NCI-H1417 treated with DMSO at 0.1 percent for 48 hours (cell line): ENCODE measurements at places on chromosomes 11 and 22.

DNA sequence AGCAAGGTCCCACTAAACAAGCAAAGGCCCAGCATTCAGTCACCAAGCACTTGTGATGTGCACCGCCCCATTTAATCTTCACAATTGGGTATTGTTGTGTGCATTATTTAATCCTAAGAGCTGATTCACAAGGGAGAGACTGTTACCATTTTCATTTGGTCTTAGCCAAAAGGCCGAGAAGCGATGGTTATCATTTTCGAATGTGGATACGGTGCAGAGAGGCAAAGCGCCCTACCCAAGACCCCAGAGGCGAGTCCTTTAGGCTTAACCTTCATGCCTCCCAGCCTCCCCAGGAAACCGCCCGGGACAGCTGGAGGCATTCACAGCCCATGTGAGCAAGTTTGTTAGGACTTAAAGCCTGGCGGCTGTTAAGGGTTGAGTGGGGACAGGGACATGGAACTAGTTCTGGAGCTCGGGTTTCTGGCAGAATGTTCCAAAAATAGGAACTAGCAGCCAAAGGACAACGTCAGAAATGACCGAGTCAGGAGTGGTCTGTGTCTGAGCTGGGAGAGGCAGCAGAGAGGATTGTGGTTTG is 13.0 kb upstream of the UPK3A start:
- DNase-seq = no peak

GRCh38 chr22:24582056-24582814 is 10.6 kb downstream of the LRRC75B start:
- no peak for DNase-seq

GRCh38 chr22:20514658-20515406 is 7.4 kb downstream of the MED15 start:
- no peak for DNase-seq

GRCh38 chr22:36461665-36462649 is 19.5 kb downstream of the TXN2 start:
- no peak for DNase-seq

- no peak for DNase-seq
Measured at GRCh38 chr22:26050079-26050478, 119.2 kb upstream of the SEZ6L start.

- DNase-seq = no peak
Measured at GRCh38 chr11:65410936-65411680, 11.5 kb upstream of the NEAT1 start.

- DNase-seq = no peak
Measured at GRCh38 chr11:65516135-65516968, 8.5 kb upstream of the SCYL1 start.

DNA sequence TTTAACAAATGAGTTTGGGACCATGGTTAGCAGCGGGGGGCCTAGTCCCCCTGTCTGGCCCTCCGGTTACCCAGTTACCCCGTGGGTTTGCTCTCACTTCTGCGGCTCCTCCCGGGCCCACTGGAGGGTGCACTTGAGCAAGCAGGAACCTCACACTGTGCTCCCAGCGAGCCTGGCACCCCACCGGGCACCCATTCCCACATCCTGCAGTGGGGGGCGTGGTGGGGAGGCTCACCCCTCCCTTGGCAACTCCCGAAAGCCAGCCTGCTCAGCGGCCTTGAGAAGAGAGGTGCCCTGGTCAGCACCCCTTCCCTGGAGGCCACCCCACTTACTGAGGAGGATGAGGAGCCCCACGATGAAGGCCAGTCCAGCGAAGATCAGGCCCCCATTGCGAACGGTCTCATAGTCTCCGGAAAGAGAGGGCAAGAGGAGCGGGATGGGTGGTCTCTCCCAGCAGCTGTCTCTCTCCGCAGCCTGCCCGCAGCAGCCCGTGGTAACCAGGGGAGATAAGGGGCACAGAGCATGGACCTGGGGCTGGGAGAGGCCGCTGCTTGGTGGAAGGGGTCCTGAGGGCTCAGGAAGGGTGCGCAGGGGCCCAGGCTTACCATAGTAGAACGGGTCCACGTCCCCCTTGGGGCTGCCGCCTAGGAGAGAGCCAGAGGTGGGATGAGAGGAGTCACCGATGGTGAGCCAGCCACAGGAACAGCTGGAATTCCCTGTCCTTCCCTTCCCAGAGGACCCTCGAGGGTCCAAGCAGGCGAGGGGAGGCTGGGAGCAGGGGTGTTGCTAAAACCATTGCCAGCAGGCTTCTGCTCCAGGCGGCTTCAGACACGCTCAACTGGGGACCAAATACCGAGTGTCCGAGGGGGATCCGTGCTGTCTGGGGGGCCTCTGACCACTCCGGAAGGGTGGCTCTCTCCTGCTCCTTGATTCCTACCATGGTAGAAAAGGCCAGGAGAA is 2.2 kb downstream of the FXYD2 start:
- DNase-seq = no peak

DNA sequence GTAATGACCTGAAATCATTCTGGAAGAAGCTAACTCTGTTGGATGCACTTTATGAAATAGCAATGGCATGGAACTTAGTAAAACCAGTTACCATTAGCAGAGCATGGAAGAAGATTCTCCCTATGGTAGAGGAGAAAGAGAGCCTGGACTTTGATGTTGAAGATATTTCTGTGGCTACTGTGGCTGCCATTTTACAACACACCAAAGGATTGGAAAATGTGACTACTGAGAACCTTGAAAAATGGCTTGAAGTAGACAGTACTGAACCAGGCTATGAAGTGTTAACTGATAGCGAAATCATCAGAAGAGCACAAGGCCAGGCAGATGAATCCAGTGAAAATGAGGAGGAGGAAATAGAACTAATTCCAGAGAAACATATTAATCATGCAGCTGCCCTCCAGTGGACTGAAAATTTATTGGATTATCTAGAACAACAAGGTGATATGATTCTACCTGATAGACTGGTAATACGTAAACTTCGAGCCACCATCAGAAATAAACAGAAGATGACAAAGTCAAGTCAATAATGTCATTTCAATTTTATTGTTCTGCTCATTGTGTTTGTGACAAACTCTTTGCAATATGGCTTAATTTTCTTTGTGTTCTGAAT is 2.0 kb downstream of the JRKL start:
- DNase-seq = no peak

DNA sequence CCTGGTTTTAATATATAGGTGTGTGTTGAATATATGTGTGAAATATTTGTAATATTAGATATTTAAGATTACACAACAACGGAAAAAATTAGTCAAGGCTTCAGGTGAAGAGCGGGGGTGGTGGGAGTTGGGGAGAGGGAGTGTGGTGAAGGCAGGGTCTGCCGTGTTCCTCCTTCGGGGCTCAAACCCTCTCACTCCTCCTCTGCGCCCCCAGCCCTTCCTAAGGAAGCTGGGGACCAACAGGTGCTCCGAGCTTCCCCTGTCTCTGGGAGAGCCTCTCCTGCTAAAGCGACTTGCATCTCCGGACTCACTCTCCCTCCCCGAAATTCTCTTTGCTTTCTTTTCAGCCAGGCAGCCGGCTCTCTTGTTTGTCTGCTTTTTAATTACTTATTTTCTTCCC is 960 bp upstream of the CADM1 start:
- DNase-seq = no peak

DNA sequence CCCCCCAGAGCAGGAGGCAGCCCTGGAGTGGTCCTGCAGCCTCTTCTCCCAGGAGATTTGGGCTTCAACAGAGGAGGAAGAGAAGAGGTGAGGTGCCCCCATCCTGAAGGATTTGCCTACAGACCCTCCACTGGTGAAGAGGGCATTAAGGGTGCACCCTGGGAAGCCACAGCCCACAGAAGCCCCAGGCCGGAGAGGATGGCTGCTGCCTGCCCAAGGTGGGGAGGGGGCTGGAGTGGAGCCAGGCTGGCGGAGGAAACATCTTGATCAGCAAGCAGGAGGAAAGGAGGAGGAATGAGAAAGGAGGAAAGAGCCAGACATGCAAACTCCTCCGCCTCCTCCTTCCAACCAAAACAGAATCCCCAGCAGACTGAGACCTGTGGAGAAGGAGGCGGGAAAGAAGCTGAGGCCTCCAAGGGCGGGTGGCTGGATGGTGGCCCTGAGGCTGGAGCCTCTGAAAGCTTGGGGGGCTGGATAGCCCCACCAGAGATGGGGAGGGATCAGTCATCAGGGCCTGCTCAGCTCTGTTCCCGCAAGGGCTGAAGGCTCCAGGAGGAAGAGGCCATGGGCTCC is 31.3 kb downstream of the ARRB1 start:
- no peak for DNase-seq

- DNase-seq = no peak
Measured at GRCh38 chr11:78825591-78826020, 250.9 kb upstream of the NARS2 start.

GRCh38 chr11:113137713-113138529 is 176.5 kb upstream of the TTC12 start:
- DNase-seq = peak; percentile 33

DNA sequence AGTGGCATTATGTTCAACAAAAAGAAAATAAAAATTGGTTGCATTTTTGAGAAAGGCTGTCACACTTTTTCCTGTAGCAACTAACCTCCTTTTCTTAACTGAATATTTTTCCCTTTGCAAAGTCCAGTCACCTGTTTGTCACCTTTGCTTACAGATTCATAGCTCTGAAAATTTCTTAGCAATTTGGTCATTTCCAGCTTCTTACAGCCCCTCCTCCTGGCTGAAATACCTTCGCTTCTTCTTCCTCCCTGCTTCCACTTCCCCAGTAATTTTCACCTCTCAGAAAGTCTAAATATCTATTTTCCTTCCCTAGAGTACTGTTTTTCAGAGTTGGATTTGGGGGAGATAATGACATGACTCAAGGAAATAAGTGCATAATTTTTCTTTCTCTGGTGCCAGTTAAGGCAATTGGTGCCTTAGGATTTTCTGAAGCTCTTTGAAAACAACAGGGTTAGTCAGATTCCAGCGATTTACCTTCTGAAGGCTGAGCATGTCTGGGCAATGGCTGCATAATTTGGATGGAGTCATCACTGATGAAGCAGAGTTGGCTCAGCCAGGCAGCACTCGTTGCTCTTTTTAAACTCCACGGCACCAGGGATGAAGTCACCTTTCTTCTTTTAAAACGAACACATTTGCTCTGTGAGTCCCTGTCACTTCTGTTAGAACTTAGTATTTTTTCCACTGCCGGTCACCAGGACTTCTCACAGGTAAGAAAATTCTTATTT is 62.1 kb upstream of the AMOTL1 start:
- no peak for DNase-seq

- DNase-seq = no peak
Measured at GRCh38 chr11:61106296-61106695, 4.0 kb downstream of the CD5 start.

DNA sequence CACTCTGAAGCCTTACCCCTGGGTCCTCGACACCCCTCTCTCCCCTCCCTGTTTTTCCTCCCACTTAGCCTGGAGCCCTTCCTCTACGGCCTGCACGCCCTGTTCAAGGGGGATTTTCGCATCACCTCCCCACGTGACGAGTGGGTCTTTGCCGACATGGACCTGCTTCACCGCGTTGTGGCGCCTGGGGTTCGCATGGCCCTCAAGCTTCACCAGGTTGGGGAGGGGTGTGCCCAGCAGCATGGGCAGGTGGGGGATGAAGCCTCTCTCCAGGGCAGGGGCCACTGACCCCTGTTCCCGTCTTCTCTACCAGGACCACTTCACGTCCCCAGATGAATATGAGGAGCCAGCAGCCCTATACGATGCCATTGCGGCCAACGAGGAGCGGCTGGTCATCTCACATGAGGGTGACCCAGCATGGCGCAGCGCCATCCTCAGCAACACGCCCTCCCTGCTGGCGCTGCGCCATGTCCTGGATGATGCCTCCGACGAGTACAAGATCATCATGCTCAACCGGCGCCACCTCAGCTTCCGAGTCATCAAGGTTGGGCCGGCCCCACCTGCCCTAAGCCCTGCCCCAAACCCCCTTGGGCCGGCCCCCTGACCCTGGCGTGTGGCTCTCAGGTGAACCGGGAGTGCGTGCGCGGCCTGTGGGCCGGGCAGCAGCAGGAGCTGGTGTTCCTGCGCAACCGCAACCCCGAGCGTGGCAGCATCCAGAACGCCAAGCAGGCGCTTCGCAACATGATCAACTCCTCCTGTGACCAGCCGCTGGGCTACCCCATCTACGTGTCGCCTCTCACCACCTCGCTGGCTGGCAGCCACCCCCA is 2.8 kb upstream of the SIPA1 start:
- DNase-seq = no peak

- no peak for DNase-seq
Measured at GRCh38 chr11:133905677-133906156, 51.1 kb downstream of the IGSF9B start.
